ENCODE measurements at places on chromosomes 13 and 19.

DNA sequence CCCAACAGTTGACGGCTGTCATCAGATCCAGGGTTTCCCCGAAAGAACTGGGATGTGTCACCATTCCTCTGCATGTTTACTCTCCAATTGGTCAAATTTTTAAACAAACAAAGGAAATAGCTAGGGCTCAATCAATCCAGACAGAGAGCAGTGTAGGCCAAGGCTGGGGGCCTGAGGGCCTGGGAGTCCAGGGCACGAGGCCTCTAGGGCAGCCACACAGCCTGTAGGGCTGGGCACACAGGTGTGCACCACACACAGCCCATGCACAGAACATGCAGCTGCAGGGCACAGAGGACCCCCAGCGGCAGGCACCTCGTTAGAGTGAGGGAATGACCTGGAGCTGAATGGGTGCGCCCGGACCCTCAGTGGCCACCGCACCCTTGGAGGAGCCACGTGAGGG, 9.5 kb downstream of the MIER2 start:
- no peak for DNase-seq

GRCh38 chr19:55373993-55374757, 2.5 kb upstream of the TMEM190 start:
- DNase-seq, result no peak

DNA sequence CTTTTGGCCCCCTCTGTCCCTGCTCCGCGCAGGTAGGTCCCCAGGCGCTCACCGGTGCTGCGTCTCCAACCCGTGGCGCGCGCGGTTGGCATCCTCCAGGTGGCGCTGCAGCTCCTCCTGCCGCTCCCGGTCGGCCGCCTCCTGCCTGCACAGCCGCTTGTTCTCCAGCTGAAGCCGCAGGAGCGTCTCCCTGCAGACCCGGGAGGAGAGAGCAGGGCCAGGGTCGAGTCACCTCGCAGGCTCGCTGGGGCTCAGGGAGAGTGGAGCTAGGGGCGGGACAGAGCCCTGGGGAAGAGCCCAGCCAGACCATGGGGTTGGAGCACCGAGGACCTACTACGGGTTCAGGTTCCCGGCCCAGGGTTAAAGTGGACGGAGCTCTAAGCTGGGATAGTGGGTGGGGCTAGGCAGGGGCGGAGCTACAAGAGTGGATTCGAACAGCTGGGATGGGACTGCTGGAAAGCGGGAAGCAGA, 9.3 kb downstream of the HOOK2 start:
- DNase-seq, result no peak

- DNase-seq, result no peak
Observed at GRCh38 chr13:98858191-98858590, 105.7 kb upstream of the SLC15A1 start.

DNA sequence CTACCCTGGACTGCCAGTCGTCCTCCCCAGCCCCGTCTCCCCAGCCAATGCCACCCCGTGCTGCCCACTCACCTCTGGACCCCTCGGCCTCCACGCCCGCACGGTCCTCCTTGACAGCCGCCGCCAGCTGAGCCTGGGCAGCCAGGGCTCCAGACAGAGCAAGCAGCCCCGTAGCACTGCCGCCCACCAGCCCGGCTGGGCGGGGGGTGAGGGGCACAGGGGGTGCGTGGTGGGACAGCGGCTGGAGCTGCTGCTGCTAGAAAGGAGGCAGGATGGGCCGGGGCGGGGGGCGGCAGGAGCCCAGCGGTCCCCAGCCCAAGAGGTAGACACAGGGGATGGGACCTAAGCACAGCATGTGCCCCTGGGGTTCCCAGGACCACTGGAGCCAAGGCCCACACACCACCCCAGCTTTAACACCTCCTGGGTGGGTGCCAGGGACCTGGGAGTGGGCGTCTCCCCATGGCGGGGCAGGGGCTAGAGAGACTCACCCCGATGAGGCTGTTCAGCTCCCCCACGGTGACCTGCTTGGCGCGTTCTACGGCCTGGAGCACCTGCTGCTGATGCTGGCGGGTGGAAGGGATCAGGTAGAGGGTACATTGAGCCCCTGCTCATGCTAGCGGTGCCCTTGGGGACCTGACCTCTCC, 9.7 kb downstream of the TLE2 start:
- no peak for DNase-seq

GRCh38 chr19:48398102-48398374, 4.6 kb downstream of the GRIN2D start:
- DNase-seq, result no peak

GRCh38 chr19:10110076-10110971, 1.2 kb upstream of the P2RY11 start:
- DNase-seq, result no peak

GRCh38 chr13:99983499-99984401, 2.2 kb downstream of the ZIC2 start:
- no peak for DNase-seq
